GM12864 (cell line): ENCODE measurements at places on chromosomes 2 and 18.

DNA sequence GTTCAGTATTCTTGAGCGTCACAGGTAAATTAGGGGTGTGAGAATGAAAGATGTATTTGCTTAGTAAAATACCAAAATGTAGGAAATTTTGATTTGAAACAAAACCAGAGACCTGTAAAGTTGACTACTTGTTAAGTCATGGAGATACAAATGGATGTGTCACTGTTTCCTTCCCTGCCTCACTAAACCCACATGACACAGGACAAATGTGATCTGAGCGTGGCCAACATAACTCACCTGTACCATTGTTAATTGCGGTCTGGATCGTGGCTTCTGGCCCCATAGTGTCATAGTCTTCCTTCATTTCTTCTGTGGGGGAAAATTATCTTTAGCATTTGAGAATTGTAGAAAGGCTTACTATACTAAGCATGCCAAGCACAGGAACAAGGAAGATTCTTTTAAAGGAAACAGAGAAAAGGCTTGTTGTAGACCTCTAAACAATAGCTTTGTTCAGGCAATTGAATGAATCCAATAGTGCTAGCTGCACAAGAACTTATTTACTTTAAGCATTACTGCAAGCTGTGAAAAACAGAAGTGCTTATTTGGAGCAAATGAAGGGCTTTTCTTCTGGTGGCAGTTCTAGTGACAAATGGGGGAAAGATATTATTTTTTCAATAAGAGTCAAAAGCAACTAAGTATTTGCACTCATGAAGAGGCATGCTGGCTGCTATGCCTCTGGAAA is 95.2 kb downstream of the ZEB2 start:
- no peak for DNase-seq

DNA sequence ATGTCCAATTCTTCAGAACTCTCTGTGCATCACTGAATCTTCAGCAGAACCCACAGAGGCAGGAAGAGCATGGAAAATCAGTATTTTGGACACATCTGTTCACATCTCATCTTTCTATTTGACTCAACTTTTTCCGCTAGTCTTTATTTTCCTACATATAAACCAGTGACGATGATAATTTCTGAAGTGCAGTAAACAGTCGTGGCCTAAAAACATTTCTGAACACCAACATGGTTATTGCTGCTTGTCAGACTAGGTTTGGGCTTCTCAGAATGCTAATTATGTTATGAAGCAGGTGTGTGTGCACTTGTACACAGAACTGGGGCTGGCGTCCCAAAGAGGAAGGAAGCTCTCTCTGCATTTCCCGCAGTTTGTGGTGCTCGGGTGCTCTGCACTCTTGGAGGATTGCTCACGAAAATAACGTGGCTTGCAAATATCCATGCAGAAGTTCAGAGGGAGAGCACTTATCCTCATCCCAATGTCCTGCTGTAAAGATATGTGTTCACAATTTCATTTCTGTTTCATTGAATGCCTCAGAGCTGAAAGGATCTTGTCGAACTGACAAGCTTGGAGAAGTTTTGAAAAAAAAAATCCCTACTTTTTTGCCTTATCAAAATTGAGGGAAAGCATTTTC is 50.8 kb downstream of the EDAR start:
- DNase-seq: no peak

DNA sequence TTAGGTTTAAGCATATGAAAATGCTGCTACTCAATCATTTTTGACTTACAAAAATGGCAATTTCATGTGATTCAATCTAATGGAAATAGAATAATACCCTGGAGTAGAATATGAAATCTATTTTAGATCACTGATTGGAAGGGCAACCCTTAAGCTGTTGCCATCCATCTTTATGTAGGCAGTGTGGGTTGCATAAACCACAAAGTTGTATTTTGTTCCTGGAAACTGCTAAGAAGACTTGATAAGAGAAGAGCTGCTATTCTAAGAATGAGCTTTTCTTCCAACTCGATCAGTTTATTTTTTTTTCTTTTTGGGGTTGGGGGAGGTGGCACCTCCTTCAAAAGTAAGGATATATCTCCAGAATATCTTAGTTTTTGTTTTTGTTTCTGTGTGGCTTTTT is 60.2 kb downstream of the CAVIN2 start:
- no peak for DNase-seq

DNA sequence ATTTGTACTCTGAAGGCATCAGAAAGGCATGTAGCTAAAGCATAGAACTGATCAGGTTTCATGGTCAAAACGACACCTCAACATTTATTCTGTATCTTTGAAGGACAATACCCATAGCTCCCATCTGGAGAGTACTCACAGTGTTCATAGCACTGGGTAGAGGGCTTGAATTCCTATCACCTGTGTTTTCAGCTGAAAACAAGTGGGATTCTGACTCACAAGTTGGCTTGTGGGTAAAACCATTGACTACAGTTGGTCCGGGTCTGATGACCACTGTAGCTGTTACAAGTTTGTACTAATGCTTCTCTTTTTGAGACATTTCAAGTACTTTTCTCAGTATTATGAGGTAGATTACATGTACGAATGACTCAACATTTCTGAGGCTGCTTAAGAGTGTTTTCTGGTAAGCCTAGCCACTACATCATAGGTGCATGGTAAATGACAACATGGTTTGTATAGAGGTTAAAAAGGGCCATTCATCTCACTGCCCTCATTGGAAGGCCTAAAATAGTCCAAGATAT is 68.6 kb upstream of the PELI1 start:
- DNase-seq: peak; percentile 46

GRCh38 chr2:188701836-188702235 is 272.3 kb upstream of the COL3A1 start:
- DNase-seq: no peak

- no peak for DNase-seq
Observed at GRCh38 chr2:217074576-217075255, 214.9 kb upstream of the TNP1 start.

GRCh38 chr18:75923169-75923568 is 495.7 kb upstream of the SMIM21 start:
- DNase-seq: no peak

- no peak for DNase-seq
Observed at GRCh38 chr2:181904022-181904632, 12.6 kb downstream of the ITPRID2 start.

- no peak for DNase-seq
Observed at GRCh38 chr2:226791056-226791486, 8.5 kb downstream of the IRS1 start.

- DNase-seq: no peak
Observed at GRCh38 chr2:16745466-16745865, 79.8 kb upstream of the CYRIA start.
